ENCODE measurements at places on chromosomes 7 and 10.

GRCh38 chr7:123433665-123434064 lies 100.7 kb downstream of the IQUB start:
- no peak for DNase-seq

GRCh38 chr10:114538181-114538906 lies 119.7 kb downstream of the ABLIM1 start:
- peak; percentile 47 for DNase-seq

- no peak for DNase-seq
These were observed 52.7 kb downstream of the EEPD1 start for GRCh38 chr7:36205803-36206202.

DNA sequence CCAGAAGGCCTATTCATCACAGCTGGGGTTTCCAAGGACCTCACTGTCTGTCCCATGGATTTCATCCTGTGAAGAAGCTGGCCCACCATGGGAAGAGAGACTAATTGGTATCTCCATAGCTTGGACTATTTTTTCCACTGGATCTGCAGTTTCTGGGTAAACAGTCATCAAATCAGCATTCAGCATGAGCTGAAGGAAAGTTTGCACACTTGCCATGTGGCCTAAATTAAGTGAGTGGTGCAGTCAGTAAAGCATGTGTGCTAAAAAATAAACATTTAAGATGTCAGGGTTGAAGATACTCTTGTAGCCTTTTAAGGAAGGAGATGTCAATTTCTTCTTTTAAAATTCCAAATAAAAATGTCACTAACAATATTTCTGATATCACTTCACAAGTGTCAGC lies 381.1 kb upstream of the ZMIZ1 start:
- no peak for DNase-seq

- no peak for DNase-seq
These were observed 117.9 kb upstream of the COL1A2 start for GRCh38 chr7:94276795-94277194.

DNA sequence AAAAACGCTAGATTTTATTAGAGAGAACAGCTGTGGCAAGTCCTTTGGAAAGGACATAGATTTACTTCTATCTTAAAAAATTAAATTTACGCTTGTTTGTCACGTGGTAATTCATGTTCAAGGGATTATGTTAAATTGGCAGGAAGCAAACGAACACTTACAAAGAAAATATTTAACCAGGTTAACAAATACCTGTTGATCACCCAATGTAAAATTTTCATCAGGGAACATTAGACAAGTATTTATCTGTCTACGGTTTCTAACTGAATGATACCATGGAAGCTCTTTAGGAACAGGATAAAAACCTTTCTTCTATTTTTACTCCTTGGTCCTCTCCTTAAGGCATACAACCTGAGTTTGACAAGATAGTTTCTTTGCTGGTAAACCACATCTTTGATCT lies 122.2 kb downstream of the NOC3L start:
- DNase-seq: no peak

DNA sequence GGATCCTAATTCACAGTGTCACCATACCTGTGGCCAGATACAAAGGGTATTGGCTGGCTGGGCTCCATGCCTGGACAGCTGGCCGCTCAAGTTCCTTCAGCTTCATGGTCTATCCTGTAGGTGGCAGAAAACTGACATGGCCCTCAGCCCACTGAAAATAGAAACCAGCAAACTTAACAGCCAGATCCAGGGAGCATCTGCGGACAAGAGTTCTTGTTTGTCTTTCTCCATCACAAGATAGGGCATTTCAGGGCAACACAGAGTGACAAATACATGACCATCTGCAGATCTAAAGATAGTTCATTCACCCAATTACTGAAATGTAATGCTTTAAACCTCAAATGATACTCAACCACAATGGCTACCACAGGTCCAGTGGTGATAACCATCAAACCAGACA lies 2.8 kb downstream of the SEC31B start:
- DNase-seq: no peak

GRCh38 chr7:33790746-33791145 lies 114.6 kb upstream of the BMPER start:
- DNase-seq: no peak

- no peak for DNase-seq
These were observed 39.0 kb downstream of the ADK start for GRCh38 chr10:74189999-74190421.

GRCh38 chr7:70052691-70053090 lies 454.4 kb downstream of the AUTS2 start:
- no peak for DNase-seq

DNA sequence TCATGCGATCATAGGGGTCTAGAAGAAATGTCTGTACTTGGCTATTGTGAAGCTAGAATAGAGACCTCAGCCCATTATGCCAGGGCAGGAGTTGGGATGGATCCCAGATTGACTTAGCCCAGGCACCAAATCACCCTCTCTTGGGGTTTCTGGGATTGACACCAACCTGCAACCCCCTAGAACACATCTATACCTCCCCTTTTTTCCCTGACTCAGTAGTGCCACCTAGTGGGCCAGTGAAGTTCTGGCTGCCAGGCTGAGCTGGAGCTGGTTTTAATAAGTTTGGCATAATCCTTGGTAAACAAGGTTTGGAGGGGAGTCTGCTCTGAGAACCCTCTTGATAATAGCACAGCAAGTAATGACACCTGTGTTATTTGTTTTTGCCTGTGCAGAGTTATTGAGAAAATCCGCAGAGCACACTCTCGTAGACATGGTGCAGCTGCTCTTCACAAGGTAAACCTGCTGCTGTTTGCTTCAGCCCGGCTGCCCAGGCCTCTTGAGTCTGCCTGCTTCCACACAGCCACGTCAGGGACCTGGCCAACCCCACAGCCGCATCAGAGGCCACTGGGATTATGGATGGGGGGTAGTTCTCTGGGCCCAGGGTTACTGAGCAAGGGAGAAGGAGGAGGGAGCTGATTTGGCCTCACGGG lies 43.3 kb upstream of the NFKB2 start:
- peak; percentile 77 for DNase-seq

DNA sequence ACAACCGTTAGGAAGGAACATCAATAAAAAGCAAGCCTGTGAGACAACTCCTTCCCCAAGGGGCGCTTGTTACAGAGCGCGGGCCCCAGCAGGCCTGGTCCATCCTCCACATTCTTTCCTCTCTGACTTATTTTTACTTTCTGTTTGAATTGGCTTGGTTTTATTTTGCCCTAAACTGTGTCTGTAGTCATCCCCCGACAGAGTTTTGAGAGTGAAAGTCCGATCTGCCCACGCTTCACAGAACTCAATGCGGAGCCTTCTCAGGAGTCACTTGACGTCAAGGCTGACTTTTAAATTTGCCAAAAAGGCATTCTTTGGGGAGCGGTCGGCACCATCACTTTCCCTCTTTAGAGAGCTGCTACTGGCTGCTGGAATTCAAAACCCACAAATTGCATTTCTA lies 150.1 kb upstream of the KLF6 start:
- peak; percentile 66 for DNase-seq

DNA sequence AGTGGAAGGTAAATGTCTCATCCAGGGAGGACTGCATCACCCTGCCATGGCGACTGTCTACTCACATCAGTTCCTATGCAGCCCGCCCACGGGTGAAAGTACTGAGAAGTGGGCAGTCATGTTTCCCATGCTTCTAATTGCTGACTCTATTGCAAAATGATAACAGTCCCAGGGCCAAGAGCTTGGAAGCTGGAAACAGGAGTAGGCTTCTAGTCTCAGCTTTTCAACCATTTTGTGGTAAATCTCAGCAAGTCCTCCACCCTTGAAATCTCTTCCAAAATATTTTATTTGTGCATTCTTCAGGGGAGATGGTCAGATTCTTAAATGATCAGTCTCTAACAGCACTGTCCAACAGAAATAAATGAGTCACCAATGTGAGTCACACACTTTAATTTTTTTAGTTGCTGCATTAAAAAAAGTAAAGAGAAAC lies 48.1 kb upstream of the TARP start:
- no peak for DNase-seq

DNA sequence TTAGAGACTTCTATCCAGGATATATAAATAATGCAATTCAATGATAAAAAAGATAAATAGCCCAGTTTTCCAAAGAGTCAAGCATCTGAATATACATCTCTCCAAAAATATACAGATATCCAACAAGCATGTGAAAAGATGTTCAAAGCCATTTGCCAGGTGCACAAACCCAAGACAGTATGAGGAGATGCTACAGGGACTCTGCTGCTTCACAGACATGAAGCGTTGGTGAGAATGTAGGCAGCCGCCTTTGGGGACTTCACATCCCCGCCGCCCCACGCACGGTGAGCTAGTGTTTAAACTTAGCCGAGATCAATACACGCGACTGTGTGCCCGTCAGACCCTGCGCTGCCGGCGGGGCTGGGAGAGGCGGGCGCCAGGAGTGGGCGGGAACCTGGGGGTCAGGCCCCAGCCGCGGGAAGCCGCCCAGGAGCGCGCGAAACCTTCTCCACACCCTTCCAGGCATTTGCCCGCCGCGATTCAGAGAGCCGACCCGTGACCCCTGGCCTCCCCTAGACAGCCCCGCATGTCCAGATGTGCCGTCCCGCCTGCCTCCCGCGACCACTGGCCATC lies 927 bp upstream of the ALOX5 start:
- no peak for DNase-seq

DNA sequence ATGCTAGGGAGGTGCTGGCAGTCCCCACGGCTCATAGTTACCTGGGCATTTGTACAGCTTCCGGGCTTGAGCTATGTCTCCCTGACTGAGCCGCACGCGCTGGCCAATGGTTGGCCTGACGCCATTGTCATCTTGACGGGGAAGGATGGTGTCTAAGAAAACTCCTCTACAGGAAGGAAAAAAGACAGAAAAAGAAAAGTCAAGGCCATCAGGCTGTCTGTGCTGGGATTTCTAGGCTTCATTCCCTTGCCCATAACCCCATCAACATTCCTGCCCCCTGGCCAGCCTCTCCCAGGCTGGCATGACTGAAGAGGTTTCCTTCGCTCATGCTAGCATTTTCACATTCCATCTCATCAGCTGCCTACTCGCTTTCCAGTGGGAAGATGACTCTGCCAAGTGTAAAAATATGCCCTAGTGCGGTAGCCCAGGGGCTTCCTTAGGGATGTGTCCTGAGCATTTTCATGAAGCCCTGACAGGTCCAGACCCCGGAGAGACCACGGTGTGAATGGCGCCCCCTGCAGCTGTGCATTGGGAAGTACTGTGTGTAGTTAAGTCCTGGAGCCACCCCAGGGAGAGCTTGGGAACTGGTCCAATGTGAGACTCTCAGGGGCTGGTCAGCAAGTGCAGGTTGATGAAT lies 54.5 kb upstream of the OPALIN start:
- no peak for DNase-seq

DNA sequence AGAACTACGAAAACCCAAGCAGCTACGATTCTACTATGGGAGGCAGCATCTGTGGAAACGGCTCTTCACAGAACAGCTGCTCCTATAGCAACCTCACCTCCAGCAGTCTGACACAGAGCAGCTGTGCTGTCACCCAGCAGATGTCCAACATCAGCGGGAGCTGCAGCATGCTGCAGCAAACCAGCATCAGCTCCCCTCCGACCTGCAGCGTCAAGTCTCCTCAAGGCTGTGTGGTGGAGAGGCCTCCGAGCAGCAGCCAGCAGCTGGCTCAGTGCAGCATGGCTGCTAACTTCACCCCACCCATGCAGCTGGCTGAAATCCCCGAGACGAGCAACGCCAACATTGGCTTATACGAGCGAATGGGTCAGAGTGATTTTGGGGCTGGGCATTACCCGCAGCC lies 81.6 kb upstream of the SAMD8 start:
- no peak for DNase-seq

DNA sequence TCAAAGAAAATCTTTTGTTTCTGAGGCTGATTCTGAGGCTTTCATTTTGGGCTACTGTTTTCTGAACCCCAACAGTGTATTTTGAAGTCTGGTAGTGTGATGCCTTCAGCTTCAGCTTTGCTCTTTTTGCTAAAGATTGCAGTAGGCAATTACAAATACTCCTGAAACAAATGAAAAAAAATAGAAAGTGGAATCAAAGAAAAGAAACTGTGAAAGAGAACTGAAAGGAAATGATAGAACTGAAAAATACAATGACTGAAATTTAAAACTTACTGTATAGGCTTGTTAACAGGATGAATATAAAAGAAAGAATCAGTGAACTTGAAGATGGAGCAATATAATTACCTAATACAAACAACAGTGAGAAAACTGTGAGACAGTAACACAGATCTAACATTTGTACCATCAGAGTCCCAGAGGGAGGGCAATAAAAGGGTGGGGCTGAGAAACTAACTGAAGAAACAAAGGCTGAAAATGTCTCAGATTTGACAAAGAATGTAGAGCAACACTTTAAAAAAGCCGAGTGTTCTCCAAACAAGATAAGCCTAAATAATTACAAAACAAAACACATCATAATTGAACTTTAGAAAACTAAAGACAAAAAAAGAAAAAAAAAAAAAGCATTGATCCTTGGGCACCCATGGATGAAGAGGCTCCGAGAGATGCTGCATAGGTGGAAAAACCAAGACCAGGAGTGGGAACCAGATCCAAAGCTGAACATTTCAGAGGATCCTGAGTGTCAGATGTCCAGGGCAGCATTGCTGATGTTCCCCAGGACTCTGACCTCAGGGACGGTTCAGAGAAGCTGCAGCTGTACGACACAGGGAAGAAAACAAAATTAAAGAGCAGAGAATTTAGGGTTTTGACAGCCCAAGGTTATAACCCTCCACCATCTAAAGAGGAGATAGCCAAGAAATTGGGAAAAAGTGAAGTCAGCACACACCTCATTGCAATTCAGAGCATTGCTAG lies 223.2 kb upstream of the IGFBP3 start:
- DNase-seq: no peak

DNA sequence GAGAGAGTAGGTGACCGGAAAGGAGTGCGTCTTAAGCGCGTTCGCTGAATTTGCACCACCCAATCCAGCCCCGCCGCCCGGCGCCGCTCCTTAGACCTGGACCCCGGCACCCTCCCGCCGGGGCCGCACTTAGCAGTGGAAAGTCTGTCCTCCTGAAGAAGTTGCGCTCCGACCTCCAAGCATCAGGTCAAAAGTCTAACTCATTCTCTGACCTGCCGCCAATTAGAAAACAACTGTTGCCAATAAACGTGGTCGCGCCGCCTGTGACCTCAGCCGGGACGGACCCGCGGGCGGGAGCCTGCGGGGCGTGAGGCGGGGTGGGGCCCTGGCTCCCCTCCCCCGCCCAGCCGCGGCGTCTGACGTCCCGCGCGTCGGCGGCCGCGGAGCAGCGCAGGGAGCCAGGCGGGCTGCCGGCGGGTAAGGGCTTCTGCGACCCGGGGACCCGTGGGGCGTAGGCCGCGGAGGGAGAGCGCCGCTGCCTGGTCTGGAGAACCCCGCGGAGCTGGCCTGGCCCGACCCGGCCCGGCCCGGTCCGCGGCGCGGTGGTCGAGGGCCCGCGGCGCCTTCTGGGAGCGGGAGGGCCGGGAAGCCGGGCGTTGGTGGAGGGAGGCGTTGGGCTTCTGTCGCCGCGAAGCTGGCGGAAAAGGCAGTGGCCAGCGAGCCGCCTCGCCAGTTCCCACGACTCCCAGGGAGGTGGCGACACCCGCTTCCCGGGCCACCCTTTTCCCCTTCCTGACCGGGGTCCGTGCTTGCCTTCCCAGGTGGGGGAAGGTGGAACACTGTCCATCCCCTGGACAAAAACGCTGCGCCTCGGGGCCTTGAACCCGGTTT lies at the start of gene BCAP29:
TSS of gene BCAP29 (plus strand) at position 362 of the 831 bp plus-strand sequence. CDS start 527 bp downstream, outside the sequence.
- peak; percentile 51 for DNase-seq

DNA sequence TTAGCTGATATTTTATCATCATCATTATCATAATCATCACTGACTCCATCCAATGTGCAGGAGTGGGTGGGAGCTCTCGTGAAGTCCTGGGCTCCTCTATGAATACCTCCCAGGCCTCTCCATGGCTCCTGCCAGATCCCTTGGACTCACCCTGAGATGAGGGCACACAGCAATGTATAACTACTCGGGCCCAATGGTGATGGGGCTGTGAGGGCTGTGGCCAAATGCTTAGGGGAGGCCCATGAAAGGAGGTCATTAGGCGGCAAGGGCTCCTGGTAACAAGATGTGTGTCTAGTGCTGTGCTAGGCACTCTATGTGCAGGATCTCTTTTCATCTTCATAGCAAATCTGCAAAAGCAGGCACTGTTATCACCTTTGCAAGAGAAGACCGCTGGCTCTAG lies 270.9 kb downstream of the GLRX3 start:
- DNase-seq: no peak

Measured in activated T-cell treated with anti-CD3 and anti-CD28 coated beads, Interleukin-2, amount 50 U/mL, for 4 hours (primary cell).